Breast epithelium (tissue), 4 donors: ENCODE measurements at places on chromosomes 5 and 9.

GRCh38 chr5:91343916-91344315 lies 39.2 kb downstream of the ARRDC3 start:
- no peak for DNase-seq

GRCh38 chr5:113909782-113910181 lies 396.3 kb downstream of the YTHDC2 start:
- no peak for DNase-seq

GRCh38 chr5:166786889-166787288 lies 1504.6 kb upstream of the WWC1 start:
- DNase-seq: no peak

DNA sequence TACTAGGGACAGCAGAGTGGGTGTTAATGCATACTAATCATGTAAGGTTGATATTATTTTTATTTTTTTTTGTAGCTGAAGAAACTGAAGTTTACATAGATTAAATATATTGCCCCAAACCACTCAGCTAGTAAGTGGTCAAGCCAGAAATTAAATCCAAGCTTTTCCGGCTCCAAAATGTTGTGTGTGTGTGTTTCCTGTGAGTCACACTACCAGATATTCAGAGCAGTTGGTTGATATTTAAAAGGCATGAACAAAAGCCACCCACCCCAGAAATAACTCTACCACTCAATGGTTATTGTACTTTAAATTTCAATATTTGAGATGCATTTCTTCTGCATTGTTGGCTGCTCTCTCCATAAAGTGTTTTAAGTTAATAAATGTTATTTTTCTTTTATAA lies 29.5 kb downstream of the KCNN2 start:
- DNase-seq: no peak

DNA sequence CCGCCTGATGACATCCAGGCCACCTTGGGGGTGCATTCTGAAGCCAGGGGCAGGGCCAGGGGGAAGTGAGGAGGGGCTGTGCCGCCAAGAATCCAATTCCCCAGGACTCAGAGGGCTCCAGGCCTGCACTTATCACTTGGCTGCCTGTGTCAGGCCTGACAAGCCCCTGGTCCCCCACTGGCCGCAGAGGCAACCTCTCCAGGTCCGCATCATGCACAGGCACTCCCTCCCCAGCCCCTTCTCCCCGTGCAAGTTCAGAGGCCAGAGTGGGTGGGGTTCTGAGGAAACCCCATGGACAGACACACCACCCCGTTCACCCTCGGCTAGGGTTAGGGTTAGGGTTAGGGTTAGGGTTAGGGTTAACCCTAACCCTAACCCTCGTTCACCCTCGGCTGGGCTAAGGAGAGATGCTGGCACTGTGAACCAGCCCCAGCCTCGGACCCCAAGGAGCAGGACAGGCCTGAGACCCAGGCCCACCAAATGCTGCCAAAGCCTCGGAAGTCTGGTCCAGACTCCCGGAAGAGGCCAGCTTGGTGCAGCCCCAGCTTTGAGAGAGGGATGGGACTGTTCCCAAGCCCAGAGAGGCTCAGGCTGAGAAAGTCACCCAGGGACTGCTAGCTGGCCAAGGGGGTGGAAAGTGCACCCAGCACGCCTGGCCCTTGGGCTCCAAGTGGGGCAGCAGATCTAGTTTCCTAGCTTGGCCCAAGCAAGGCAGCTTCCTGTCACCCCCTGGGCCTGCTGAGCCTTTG lies 4.9 kb downstream of the LCN2 start:
- DNase-seq: no peak
